Aorta (tissue), 5 donors: ENCODE measurements at places on chromosomes 12 and 14. TPM values are rescaled to one million over a fixed set of nuclear protein-coding genes. Genes with fewer than 3 reads are reported as not detected.
A peak's percentile ranks its signal among the peaks of the same experiment; 100 is the strongest.

RERG gene
- 77.3 TPM for total RNA-seq

RIC8B gene
- 18.1 TPM for total RNA-seq

RHOJ gene
- total RNA-seq = 56.6 TPM

DBX2 gene
- total RNA-seq = 0.27 TPM

DNAJC22 gene
- 0.24 TPM for total RNA-seq

LRTM2 gene
- not detected for total RNA-seq

KLRB1 gene
- total RNA-seq = 1.6 TPM

GALNT6 gene
- 5.5 TPM for total RNA-seq

COL2A1 gene
- not detected for total RNA-seq

MGST1 gene
- 73.3 TPM for total RNA-seq

DTX1 gene
- total RNA-seq = 4.8 TPM

- no peak for DNase-seq
These were observed 123.1 kb downstream of the NPAS3 start for GRCh38 chr14:33061667-33062325.

DNA sequence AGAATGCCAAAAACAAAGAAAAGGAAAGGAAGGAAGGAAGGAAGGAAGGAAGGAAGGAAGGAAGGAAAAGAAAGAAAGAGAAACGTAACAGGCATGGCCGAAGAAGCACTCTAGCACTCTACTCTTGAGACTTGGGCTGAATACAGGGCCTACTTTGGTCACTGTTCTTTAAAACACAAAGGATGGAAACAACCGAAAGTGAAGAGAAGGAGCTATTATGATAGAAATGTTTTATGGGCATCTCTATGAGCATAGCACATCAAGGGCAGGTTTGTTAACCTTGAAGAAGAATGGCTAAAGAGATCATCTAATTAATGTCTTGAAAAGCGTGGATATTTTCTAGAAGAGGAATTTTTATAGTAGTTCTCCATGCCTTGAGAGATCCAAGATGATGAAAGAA lies 15.9 kb upstream of the OTX2 start:
- DNase-seq = no peak

DNA sequence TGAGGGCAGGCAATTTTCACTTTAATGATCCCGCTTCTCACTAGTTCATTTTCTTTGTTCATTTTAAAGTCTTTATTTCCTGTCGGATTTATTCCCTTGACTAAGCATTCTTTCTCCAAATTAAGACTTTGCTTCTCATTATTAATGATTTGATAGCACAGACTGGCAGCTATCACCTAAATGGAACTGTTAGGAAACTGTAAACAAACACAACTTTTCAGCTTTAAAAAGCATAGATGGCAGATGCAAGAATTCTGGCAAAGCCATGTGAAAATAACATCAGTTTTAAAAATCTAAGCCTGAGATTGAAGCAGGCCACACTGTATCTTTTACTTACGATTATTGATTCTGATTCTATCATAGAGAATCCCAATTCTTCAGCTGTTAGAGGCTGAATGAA lies 111.4 kb downstream of the GARIN6 start:
- DNase-seq = no peak

DNA sequence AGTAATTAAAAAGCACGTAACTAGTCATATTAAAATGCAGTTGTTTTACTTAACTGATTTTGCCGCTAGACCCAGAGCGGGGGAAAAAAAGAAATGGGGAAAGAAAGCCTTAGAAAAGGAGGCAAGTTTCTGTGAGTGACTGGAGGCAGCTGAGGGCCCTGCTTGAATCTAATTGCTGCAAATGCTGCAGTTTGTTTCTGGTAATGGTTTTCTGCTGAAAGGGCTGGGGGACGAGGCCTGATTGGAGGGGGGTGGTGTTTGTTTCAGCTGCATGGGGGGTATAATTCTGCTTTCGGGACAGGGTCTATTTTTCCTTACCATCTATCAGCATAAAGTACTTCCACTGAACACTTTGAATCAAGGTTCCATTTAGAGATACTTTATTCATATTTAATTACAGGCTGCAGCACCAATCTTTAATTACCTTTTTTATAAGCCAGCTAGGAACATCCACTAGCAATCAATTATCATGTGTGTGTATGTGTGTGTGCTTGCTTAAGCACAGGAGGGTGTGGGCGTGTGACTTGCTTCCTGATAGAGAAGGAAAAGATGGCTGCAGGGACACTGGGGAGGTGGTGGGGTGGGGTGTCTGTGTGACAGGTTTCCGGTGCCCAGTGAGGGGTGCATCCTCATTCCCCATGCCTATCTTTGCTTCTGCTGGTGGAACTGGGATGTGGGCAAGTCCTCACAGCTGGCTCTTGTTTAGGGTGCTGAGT lies 83.4 kb downstream of the ADCK1 start:
- peak; percentile 31 for DNase-seq

- DNase-seq = peak; percentile 50
These were observed 123.0 kb downstream of the SLC38A4 start for GRCh38 chr12:46702581-46703344.

- no peak for DNase-seq
These were observed 92.7 kb downstream of the BORCS5 start for GRCh38 chr12:12449533-12450025.

DNA sequence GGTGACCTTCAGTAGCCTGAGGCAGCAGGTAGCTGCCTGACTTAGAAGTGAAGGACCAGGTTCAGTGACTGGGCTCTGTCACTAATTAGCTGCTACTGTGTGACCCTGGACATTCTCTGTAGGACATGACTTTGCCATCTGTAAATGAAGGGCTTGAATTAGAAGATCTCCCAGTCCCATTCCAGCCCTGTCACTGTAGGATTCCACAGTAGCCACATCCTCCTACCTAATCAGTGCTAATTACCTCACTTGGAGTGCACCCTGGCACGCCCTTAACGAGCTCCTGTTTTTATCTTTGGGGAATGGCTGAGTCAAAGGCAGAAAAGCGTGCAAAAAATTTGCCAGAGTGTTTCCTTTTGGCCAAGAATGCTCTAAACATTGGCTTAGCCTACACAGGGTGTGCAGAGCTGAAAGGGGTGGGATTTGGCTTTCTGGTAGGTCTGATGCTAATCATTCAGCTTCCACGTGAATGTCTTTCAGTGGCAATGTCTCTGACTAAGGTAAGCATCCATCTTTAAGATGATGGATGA lies 6.8 kb downstream of the NTF3 start:
- DNase-seq = no peak

DNA sequence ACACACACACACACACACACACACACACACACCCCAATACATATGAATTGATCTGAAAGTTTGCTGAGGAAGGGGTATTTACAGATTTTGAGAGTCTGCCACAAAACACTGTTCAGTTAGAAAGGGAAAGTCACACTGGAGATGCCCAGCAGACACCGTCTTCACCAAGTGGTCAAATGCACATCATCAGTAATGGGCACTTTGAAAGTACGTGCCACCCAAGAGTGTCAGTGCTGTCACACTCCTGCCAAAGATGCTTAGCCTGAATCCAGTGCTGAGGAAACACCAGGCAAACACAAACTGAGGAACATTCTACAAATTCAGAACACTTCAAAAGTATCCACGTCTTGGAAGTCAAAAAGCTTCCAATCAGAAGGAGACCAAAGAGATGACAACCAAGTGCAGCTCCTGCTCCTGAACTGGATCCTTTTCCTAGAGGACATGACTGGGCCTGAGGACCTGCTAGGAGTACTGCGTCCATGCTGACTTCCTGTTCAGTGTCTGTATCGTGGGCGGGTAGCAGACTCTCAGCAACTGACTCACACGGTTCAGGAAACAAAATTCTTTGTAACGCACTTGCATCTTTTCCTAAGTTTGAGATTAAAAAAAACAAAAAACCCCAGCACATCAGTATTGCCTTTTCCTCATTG lies 18.6 kb downstream of the PSMC1 start:
- DNase-seq = no peak

DNA sequence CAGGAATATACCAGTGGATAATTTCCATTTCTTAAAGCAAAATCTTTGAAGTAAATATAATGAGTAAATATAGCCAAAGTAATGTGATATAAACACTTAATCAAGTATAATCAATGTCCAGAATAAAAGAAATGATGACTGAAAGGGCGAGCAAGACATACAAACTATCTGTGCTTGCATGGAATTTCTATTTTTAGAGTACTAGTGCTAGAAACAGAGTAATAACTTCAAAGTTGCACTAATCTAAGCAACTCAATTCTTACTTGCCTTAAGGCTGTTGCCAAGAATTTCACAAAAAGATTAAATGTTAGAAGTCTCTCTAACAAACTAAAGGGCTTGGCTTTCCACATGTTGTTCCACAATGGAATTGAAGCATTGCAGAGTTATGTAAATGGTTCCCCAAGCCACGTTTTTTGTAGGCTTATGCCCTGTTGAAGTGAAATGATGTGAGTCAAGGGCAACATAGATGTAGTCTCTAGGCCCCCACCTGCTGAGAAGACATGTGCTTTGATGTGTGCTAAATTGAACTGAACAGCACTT lies 175.0 kb upstream of the LMNTD1 start:
- no peak for DNase-seq

GRCh38 chr12:94182986-94183707 lies 34.8 kb downstream of the PLXNC1 start:
- no peak for DNase-seq

DNA sequence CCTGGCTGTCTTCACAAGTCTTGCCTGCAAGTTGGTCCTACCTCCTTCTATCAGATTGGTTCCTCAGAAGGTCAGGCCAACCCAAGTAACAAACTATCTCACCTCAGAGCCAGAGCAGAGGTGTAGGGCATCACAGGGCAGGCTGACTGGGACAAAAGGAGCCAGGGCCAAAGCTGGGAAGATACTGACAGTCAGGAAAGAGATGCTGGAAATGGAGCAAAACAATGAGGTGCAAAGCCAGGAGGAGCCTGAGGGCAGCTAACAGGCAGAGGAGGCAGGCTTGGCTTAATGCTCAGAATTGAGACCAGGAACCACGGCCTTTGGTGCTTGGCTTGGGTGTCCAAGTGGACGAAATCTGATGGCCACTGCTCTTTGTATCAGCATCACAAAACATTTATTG lies 68.4 kb upstream of the PNMA1 start:
- peak; percentile 32 for DNase-seq

DNA sequence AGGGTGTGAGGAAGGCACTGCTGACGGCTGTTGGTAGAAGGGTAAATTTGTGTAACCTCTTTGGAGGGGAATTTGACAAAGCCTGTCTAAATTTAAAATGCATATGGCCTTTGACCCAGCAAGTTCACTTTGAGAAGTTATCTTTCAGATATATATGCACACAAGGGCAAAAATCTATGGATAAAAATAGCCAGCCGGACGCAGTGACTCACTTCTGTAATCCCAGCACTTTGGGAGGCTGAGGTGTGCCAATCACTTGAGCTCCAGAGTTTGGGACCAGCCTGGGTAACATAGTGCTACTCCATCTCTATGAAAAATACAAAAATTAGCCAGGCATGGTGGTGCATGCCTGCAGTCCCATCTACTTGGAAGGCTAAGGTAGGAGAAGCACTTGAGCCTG lies 13.4 kb downstream of the UBC start:
- no peak for DNase-seq

- no peak for DNase-seq
These were observed 249.2 kb downstream of the C12orf50 start for GRCh38 chr12:87779858-87780498.

GRCh38 chr14:102345232-102345631 lies 17.5 kb downstream of the CINP start:
- no peak for DNase-seq

- no peak for DNase-seq
These were observed 121.5 kb upstream of the CPM start for GRCh38 chr12:69054343-69055056.

- no peak for DNase-seq
These were observed 272.1 kb downstream of the CEP128 start for GRCh38 chr14:80669426-80669825.

GRCh38 chr14:105117710-105118385 lies 50.7 kb downstream of the JAG2 start:
- DNase-seq = no peak

- DNase-seq = no peak
These were observed 3.0 kb downstream of the ARG2 start for GRCh38 chr14:67622675-67623074.

GRCh38 chr14:72582582-72582981 lies 311.3 kb downstream of the DPF3 start:
- DNase-seq = no peak

DNA sequence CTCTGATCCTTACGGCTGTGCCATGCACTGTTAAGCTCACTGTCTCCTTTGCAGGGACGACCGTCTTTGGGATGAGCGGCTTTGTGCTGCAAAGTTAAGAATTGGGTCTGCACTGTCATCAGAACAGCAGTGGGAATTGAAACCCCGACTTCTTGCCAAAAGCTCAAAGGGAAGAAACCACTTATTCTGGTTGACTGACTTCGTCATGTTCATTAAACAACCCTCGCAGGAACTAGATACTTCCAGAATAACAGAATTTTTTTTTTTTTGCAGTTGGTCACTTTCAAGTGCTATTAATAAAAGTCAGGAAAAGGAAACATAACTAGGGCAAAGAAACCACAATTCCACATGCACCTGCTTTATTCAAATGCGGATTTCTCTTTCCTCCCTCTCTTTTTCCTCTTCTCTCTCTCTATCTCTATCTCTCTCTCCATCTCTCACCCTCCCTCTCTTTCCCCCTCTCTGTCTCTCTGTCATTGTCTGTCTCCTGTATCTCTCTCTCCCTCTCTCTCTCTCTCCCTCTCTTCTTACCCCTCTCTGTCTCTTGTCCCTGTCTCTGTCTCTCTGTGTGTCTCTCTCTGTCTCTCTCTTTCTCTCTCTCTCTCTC lies 12.3 kb upstream of the GLT1D1 start:
- no peak for DNase-seq

DNA sequence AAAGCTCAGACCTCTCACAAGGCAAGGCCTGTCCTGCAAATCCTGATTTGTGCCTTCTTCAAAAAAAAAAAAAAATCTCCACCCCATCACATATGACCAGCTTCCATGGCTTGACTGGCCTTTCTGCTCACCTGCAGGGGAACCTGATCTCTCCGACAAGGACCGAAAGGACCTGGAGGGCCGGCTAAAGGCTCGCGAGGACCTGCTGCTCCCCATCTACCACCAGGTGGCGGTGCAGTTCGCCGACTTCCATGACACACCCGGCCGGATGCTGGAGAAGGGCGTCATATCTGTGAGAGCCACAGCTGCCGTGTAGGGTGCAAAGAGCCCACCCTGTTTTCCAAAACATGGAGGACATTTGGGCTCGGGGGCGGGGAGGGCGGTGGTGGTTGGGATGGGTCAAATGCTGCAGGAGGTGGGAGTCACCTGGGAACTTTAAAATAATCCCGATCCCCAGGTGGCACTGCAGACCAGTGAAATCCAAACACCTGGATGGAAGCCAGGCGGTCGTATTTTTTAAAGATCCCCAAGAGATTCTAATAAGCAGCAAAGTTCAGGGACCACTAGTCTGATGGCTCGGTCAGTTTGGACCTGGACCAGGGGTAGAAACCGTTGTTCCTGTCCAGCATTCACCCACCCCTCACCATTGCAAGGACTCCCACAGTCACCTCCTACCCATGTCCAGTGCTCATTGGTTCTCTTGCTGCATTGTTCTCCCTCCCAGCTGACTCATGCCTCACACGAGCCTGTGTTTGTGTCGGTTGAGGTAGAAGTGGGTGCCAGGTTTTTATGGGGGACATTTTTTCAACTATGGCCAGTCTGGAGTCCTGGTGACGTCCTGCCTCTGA lies 44.8 kb downstream of the FOXN4 start:
- DNase-seq = peak; percentile 74
